GM23248 (cell line): ENCODE measurements at places on chromosomes 1 and 21. TPM values are rescaled to one million over a fixed set of nuclear protein-coding genes. Genes with fewer than 3 reads are reported as not detected.
A peak's percentile ranks its signal among the peaks of the same experiment; 100 is the strongest.

GRCh38 chr1:77282187-77282865, 507 bp downstream of the AK5 start:
- H3K4me3 ChIP-seq = peak overlapping the region; percentile 93
- H3K4me1 ChIP-seq = peaks cover 17% of the 10 kb centered on the region
- H3K36me3 ChIP-seq = 0 out of 2 replicates have a peak, but pooled peaks cover 3% of the 10 kb centered on the region

DNA sequence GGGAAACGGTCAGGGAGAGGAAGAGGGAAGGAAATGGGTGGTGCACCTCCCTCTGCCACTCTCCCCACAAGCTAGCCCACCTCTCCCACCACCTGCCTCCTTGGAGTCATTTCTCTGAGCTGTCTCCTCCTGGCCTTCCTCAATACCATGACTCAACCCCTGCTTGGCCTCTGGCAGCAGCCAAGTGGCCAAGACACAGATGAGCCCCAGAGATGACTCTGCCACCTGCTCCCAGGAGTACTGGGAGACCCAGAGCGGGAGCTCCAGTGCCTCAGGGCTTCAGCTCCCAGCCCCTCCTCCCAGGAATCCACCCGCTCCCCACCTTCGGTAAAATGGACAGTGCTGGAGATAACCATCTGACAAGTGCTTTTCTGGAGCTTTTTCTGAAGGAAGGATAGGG, 2.6 kb downstream of the S100A16 start:
- H3K4me1 ChIP-seq = peaks cover 32% of the 10 kb centered on the region
- peak overlapping the region; percentile 76 for H3K27ac ChIP-seq
- H3K36me3 ChIP-seq = peaks cover 22% of the 10 kb centered on the region

- no peaks in the 10 kb centered on the region for H3K27me3 ChIP-seq
- H3K4me1 ChIP-seq = no peaks in the 10 kb centered on the region
- H3K27ac ChIP-seq = no peak overlapping the region
- no peak for DNase-seq
- no peak overlapping the region for H3K4me3 ChIP-seq
These were observed 4.0 kb upstream of the MEX3A start for GRCh38 chr1:156086256-156086662.

DNA sequence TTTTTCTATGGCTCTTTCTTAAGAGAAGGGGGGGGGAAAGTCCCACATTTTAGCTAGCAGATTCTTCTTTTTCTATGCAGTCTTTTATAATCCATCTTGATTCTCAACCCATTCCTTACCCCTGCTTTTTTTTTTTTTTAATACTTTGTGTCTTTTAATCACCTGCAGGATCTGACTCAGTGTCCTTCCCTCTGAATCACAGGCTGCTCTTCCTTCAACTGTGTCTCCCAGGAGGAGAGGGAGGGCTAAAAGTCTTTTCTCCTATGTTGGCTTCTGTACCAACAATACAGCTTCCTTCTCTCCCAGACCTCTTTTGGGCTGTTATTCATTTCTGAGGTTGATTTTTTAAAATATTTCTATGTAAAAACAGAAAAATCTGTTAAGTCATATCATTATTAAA, 686.2 kb downstream of the ADGRL2 start:
- no peaks in the 10 kb centered on the region for H3K27me3 ChIP-seq
- no peak for DNase-seq
- no peak overlapping the region for H3K27ac ChIP-seq
- no peaks in the 10 kb centered on the region for H3K4me1 ChIP-seq
- H3K4me3 ChIP-seq = no peak overlapping the region

DNA sequence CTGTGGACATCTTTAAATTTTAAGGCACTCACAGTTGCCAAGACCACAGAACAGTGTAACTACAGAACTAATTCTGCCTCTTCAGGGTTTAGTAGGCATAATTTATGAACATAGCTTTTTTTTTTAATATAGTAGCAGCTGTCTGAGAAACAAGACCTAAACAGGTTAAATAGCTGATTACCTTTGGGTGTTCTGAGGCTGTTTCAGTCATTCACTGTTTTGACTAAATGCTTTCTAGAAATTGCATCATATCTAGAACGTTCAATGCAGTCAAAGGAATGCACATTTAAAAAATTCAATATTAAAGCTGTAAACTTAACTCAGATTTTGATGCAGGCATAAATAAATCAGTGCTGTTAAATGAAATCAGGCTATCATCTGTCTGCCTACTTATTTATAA, 101.6 kb downstream of the BRINP3 start:
- H3K27ac ChIP-seq = no peak overlapping the region
- H3K27me3 ChIP-seq = no peaks in the 10 kb centered on the region
- no peak overlapping the region for H3K4me3 ChIP-seq
- DNase-seq = no peak

DNA sequence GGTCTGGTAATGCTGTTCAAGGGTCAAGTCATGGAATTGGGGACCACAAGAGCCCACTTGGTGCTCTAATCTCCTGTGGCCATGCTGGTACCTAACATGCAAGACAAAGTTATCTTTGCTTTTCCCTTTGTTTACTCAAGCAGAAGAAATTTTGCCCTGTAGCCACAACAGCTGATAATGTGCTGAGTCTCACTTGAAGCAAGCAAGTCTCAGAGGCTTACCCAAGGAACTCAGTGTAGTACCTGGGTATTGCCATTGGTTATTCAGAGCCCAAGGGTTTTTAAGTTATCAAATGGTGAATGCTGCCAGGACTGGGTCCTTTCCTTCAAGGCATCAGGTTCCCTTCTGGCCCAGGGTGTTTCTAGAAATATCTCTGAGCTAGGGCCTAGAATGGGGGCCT, 198.9 kb upstream of the RNPC3 start:
- H3K27ac ChIP-seq = no peak overlapping the region
- H3K36me3 ChIP-seq = no peaks in the 10 kb centered on the region
- no peaks in the 10 kb centered on the region for H3K27me3 ChIP-seq
- H3K4me1 ChIP-seq = no peaks in the 10 kb centered on the region
- no peak for DNase-seq

DNA sequence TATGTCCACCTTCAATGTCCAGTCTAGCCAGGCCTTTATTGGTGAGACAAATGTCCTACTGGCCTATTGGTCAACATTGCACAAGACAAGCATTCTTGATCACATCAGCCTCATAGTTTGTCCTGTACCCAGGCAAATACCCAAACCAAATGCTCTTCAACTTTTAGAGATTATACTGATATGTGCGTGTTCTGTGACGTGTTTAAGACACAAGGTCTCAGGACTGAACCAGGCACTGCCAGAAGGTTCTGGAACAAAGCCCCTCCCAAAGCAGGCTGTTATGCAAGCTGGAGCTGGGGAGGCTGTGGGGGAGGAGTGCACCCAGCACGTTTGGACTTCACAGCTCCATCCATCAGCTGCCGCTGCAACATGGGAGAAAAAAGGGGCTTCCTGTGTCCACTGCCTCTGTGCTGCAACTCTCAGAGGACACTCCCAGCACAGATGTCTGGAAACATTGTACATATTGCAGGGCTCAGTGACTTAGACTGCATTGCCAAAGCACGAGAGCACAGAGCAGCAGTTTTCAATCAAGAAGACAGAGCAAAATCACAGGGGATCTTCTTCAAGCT, 45.9 kb downstream of the NID1 start:
- DNase-seq = peak; percentile 77
- H3K27me3 ChIP-seq = no peaks in the 10 kb centered on the region
- no peak overlapping the region for H3K4me3 ChIP-seq

GRCh38 chr1:175733722-175734121, 9.7 kb downstream of the TNR start:
- H3K36me3 ChIP-seq = no peaks in the 10 kb centered on the region
- H3K27me3 ChIP-seq = no peaks in the 10 kb centered on the region
- H3K4me3 ChIP-seq = no peak overlapping the region
- H3K27ac ChIP-seq = no peak overlapping the region
- DNase-seq = no peak

- H3K36me3 ChIP-seq = no peaks in the 10 kb centered on the region
- no peak overlapping the region for H3K27ac ChIP-seq
- DNase-seq = no peak
- H3K4me3 ChIP-seq = peak overlapping the region; percentile 16; the same call in 1 of the 2 replicates
- peaks cover 16% of the 10 kb centered on the region for H3K4me1 ChIP-seq
These were observed 3.5 kb downstream of the TGFB2 start for GRCh38 chr1:218348628-218349071.

DNA sequence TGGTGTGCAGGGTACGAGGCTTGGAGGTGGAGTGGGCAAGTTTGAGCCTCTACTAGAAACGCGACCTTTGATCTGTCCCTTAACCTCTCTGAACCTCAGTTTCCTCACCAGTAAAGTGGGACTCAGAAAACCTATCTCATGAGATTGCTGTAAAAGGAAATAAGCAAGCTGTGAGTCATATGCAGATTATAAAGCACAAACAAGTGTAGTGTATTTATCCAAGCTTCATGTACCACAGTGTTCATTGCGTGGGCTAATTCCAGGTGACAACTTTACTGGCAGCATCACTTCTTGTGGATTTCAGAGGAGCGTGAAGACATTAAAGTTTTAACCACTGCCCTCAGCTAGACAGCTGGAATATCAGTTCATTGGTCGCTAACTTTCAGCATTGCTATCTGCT, 44.4 kb downstream of the ZNF697 start:
- no peak overlapping the region for H3K27ac ChIP-seq
- no peaks in the 10 kb centered on the region for H3K36me3 ChIP-seq
- peaks cover 13% of the 10 kb centered on the region for H3K4me1 ChIP-seq
- no peak overlapping the region for H3K4me3 ChIP-seq
- H3K27me3 ChIP-seq = no peaks in the 10 kb centered on the region
- DNase-seq = peak; percentile 28

GRCh38 chr1:221886743-221887414, 145.0 kb upstream of the DUSP10 start:
- no peaks in the 10 kb centered on the region for H3K27me3 ChIP-seq
- DNase-seq = peak; percentile 97
- peak overlapping the region; percentile 72 for H3K27ac ChIP-seq
- no peaks in the 10 kb centered on the region for H3K36me3 ChIP-seq
- peak overlapping the region; percentile 38 for H3K4me3 ChIP-seq

- H3K36me3 ChIP-seq = peaks cover 62% of the 10 kb centered on the region
- no peak overlapping the region for H3K4me3 ChIP-seq
- H3K27ac ChIP-seq = peak overlapping the region; percentile 27; the same call in 1 of the 2 replicates
- H3K4me1 ChIP-seq = no peaks in the 10 kb centered on the region
These were observed 32.0 kb upstream of the MYOCOS start for GRCh38 chr1:171590022-171590421.

- H3K4me1 ChIP-seq = no peaks in the 10 kb centered on the region
- no peak for DNase-seq
- no peaks in the 10 kb centered on the region for H3K27me3 ChIP-seq
- H3K27ac ChIP-seq = no peak overlapping the region
These were observed 6.3 kb downstream of the TMEM200B start for GRCh38 chr1:29117381-29117780.

The PLCH2 gene
- not detected in 2 replicates for polyA plus RNA-seq

The CNKSR1 gene
- 0.10 TPM in 1 of 2 replicates, not detected in the other for polyA plus RNA-seq

The FNDC10 gene
- polyA plus RNA-seq = 3.1 and 3.9 TPM in 2 replicates

The RHBG gene
- polyA plus RNA-seq = not detected in 2 replicates

The CSF3R gene
- polyA plus RNA-seq = not detected in 2 replicates
